ENCODE measurements at places on chromosomes 1 and 21. TPM values are rescaled to one million over a fixed set of nuclear protein-coding genes. Genes with fewer than 3 reads are reported as not detected.

SOX13 gene
- 13.2 TPM for polyA plus RNA-seq

KRTAP12-4 gene
- not detected for polyA plus RNA-seq

ILDR2 gene
- 0.02 TPM for polyA plus RNA-seq

NIBAN1 gene
- 3.2 TPM for polyA plus RNA-seq

DISP3 gene
- polyA plus RNA-seq = 0.01 TPM

Measured in mammary epithelial cell (primary cell).